ENCODE measurements at places on chromosomes 6 and 20. TPM values are rescaled to one million over a fixed set of nuclear protein-coding genes. Genes with fewer than 3 reads are reported as not detected.

NRSN2 gene
- polyA plus RNA-seq: 53.1 TPM

DCBLD1 gene
- 9.0 TPM for polyA plus RNA-seq

ADAM33 gene
- polyA plus RNA-seq: 12.1 TPM

SNAP91 gene
- 0.52 TPM for polyA plus RNA-seq

HS3ST5 gene
- 0.76 TPM for polyA plus RNA-seq

FANCE gene
- 12.4 TPM for polyA plus RNA-seq

VWA7 gene
- 10.7 TPM for polyA plus RNA-seq

CST9 gene
- polyA plus RNA-seq: not detected

EYA2 gene
- polyA plus RNA-seq: 0.77 TPM

ZNF391 gene
- 13.1 TPM for polyA plus RNA-seq

BAG2 gene
- polyA plus RNA-seq: 6.2 TPM

DEF6 gene
- polyA plus RNA-seq: 3.2 TPM

EDN1 gene
- 3.9 TPM for polyA plus RNA-seq

DNA sequence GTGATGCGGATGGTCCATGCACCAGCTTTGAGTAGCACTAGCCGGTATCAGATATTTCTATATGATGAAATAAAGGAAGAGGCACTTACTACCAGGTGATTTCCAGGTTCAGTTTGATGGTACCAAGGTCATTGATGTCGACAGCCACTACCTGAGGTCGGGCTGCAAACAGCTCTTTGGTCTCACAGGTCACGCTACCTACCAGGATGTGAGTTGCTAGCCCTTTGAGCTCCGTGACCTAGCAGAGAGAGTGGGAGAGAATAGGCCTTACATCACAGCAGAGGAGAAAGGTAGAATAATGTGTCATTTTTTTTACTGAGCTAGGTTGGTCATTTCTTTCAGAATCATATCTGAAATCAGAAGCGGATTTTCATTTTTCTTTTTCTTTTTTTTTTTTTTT, 51.0 kb upstream of the ARMH2 start:
- DNase-seq: no peak

GRCh38 chr20:59181936-59182335, 18.3 kb downstream of the ZNF831 start:
- DNase-seq: no peak

- DNase-seq: no peak
Measured at GRCh38 chr6:3654898-3655297, 96.6 kb downstream of the PXDC1 start.

DNA sequence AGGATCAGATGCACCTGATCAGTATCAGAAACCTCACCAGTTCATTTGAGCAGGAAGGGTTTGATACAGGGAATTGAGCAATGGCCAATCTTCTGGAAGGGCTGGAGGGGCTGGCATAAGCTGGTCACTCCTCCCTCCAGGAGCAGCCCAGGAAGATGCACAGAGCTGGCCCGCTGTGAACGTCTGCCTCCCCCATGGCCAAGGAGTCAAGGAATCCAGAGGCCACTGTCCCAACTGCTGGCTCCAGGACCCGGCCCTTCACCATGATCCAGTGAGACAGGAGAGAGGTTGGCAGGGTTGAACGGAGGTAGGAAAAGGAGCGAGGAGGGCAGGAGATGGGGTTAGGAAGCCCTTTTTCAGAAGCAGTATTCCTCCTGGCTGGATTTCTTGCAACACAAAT, 113.9 kb upstream of the CST7 start:
- DNase-seq: no peak

DNA sequence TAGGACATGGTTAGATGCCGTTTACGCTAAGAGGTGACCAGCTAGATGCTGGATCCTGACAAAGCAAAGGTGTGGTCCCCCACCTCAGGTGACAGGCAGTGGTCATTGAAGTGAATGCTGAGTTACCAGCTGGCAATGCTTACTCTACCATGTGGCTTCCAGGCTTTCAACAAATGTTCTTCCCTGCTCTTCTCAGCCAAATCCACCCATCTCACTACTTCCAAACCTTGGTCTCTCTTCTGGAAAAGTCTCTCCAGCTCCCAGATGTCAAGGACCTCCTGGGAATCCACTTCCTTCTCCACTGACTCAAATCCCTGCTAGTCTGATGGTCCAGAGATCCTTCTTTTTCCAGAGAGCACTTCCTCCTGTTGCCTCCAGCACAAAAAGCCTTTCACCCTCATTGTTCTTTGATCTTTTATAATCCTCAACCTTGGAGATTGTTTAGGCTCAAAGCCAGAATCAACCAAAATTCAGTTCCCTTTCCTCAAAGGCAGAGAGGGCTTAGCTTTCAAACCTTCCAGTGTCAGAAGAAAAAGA, 228.0 kb downstream of the ZNF217 start:
- DNase-seq: no peak

DNA sequence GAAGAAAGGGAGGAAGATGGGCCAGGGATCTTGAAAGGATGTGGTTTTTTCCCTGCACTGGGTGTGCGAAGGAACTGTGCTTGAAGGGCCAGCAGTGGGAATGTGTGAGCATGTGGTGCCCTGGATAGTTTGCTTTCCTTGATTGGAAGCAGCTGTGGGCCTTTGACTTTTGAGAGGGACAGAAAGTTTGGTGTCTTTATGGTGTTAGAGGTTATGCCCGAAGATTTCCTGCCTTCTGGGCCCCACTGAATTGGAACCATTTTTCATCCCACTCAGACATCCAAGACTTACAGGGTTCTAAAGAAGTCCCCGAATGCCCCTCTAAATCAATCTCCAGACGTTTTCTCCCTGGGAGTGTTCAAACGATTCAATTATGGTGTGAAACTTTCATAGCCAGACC, 23.5 kb upstream of the EDN3 start:
- no peak for DNase-seq

GRCh38 chr6:11702500-11703130, 76.0 kb downstream of the ADTRP start:
- no peak for DNase-seq

DNA sequence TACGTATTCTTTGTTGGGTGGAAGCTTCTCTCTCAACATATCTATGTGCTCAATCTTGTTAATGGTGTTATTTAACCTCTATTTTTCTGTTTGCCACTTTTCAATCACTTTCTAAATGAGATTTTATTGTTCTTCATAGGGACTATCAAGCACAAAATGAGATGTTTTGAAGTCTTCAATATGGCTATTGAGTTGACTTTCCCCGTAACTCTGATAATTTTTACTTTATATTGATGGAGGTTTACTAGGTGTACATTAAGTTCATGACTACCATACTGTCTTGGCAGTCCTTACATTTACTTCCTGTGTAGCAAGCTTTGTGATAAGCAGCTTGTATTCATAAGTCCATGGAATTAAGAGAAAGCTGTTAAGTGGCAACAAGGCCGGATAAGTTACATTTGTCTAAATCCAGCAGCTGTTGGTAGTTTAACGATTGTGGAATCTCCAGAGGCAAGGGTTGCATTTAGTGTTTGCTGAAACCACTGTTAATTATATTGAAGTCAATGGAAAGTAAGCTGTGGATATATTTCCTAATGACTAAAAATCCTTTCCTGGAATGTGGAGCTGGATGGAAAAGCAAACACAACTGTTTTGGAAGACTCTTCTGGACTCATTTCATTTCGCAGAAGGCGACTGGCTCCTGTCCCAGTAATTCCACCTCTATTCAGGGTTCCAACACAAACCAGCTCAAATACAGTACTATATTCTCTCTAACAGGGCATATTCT, 57.3 kb upstream of the SMIM29 start:
- no peak for DNase-seq

GRCh38 chr6:167566711-167567141, 241.8 kb downstream of the TTLL2 start:
- DNase-seq: no peak

DNA sequence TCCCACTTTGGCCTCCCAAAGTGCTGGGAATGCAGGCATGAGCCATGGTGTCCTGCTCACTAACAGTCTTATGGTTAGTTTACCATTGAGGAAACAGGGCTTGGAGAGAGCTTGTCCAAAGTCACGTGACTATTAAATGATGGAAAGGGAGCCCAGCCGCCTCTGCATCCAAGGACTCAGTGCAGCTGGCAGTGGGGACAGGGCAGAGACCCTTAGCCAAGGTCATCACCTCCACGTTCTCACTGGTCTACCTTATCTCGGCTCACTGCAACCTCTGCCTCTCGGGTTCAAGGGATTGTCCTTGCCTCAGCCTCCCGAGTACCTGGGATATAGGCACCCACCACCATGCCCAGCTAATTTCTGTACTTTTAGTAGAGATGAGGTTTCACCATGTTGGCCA, 109.3 kb downstream of the SLC23A2 start:
- no peak for DNase-seq

DNA sequence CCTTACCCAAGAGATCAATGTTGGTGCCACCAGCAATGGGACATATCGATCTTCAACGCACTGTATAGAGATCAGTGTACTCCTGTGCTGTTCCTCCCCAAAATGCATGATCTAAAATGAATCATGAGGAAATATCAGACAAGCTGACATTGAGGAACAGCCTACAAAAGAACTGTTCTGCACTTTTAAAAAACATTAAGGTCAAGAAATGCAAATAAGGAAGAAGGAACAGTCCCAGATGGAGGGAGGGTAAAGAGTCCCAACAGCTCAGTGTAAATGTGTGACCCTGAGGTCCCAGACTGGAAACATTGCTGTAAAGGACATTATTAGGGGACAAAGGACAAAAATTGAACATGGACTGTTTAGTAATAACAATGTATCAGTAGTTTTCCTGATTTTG, 24.3 kb upstream of the XRN2 start:
- DNase-seq: no peak

DNA sequence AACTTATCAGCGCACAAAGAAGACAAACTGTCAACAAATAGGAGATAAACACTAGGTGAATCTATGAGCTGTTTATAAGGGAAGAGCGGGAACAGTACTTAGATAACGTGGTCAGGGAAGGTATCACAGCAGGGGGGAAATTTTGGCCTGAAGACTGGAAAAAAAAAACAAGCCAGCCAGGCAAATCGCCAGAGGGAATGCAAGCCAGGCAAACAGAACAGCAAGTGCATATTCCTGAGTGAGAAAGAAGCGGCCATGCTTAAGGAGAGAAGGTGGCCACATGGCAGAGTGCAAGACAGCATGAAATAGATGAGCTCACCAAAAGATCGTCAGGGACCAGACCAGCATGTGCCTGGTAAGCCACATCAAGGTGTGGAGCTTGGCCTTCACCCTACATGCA, 466.5 kb upstream of the ARID1B start:
- no peak for DNase-seq

GRCh38 chr6:134177236-134177635, 124.8 kb upstream of the SLC2A12 start:
- no peak for DNase-seq

GRCh38 chr6:46500382-46500781, 9.1 kb upstream of the RCAN2 start:
- no peak for DNase-seq

DNA sequence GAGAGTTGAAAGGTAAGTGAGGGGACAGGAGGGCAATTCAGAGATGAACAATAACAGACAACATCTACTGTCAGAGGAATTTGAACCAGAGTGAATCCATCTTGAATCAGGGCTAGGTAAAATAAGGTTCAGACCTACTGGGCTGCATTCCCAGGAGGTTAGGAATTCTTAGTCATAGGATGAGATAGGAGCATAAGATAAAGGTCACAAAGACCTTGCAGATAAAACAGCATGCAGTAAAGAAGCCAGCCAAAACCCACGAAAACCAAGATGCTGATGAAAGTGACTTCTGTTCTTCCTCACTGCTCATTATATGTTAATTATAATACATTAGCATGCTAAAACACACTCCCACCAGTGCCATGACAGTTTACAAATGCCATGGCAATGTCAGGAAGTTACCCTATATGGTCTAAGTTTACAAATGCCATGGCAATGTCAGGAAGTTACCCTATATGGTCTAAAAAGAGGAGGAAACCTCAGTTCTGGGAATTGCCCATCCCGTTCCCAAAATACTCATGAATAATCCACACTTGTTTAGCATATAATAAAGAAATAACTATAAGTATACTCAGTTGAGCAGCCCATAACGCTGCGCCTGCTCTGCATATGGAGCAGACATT, 248.5 kb downstream of the HAO1 start:
- no peak for DNase-seq

DNA sequence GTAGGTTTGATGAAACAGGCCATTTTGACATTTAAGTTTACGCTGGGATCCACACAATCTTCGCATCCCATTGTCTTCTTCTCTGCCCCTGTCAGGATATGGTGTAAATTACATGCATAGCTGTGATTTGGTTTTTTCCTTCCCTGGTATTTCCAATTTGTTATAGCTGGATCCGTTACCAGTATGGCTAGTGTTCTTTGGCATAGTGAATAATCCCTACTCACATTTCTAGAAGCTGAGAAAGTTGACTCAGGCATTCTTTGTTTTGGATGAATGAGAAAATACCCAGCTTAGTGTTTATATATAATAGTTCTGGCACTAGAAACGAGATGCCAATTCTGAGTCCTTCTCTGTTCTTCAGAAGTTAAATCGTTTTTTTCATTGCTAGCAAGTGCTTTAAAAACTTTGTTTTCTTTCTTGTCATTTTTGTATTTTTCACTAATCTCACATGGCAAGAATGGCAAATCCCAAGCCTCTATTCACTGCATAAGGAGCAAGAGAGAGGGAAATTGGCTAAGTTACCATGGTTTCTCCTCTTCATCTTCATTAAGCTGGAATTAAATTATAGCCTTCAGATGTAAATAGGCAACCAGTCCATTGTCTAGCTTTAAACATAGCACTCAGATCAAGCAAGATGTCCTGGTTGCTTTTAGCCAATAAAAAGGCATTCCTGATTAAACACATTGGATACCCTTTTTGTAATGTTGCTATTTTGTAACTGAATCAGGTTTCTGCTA, 91.9 kb upstream of the LAMP5 start:
- DNase-seq: no peak

DNA sequence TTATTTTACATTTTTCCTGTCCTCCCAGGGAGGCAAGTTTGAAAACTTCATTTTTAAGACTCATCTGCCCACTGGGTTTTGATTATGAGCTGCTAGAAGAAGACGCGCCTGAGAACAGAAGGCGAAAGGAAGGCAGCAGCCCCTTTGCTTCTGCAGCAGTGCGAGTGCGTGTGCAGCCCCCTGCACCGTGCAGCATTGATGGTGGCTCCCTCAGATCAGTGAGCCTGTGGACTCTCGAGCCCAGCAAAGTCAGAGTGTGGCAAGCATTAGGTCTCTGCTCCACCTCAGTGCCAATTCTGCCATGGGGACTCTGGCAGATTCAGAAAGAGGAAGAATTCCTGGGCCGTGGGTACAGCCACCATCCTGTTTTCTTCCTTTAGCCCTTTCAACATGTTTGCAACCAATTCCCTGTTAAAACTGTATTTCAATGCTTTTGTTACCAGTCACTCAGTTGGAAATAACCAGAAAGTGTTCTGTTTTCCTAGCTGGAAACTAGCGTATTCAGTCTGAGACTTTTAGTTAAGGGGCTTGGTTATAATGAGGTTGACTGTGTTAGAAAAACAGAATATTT, 134.8 kb upstream of the OGFRL1 start:
- DNase-seq: no peak

GRCh38 chr6:27478141-27478705, 5.3 kb upstream of the ZNF184 start:
- DNase-seq: no peak

GRCh38 chr6:131062241-131063027, 611 bp downstream of the EPB41L2 start:
- no peak for DNase-seq

- DNase-seq: no peak
Measured at GRCh38 chr20:15594158-15594695, 979.0 kb downstream of the KIF16B start.

Measured in left renal cortex interstitium (tissue), 4 donors.